Thoracic aorta (tissue), 2 donors: ENCODE measurements at places on chromosomes 7 and 10. TPM values are rescaled to one million over a fixed set of nuclear protein-coding genes. Genes with fewer than 3 reads are reported as not detected.

DNA sequence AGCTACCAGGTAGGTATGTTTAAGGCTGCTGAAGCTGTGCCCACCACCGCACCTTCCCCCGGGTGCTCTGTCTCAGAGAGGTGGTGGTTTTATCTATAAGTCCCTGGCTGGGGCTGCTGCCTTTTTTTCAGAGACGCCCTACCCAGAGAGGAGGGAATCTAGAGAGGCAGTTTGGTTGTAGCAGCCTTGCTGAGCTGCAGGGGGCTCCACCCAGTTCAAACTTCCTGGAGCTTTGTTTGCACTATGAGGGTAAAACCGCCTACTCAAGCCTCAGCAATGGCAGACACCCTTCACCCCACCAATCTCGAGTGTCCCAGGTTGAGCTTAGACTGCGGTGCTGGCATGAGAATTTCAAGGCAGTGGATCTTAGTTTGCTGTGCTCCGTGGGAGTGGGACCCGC is 43.6 kb upstream of the CYP2C18 start:
- H3K4me3 ChIP-seq, result no peak overlapping the region
- no peaks in the 10 kb centered on the region for H3K36me3 ChIP-seq
- H3K27ac ChIP-seq, result no peak overlapping the region
- H3K27me3 ChIP-seq, result no peaks in the 10 kb centered on the region
- H3K4me1 ChIP-seq, result no peaks in the 10 kb centered on the region

DNA sequence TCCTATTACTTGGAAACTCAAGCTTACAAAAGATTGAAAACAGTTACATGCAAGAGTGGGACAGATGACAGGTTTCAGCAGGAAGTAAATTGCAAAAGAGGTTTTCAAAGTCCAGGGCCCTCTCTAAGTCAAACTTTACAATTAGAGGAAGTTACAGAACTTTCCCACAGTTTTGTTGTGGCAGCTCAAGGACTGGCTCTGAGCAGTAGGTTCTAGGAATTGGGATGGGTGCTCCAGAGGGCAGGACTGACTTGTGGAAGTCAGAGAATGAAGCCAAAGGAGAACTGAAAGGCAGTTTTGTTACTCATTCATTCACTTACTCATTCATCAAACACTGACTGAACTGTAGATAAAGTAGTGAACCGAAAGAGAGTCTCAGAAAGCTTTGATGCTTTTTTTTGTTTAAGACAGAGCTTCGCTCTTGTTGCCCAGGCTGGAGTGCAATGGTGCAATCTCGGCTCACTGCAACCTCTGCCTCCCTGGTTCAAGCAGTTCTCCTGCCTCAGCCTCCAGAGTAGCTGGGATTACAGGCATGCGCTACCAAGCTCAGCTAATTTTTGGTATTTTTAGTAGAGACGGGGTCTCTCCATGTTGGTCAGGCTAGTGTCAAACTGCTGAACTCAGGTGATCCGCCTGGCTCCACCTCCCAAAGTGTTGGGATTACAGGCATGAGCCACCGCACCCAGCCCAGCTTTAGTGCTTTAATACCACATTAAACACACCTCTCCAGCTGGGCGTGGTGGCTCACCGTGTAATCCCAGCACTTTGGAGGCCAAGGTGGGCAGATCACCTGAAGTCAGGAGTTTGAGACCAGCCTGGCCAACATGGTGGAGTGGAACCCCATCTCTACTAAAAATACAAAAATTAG is 66.8 kb upstream of the CCNJ start:
- H3K4me1 ChIP-seq, result no peaks in the 10 kb centered on the region
- no peak overlapping the region for H3K27ac ChIP-seq
- H3K27me3 ChIP-seq, result no peaks in the 10 kb centered on the region
- H3K4me3 ChIP-seq, result no peak overlapping the region

GRCh38 chr10:57260175-57260574 is 899.1 kb upstream of the ZWINT start:
- H3K27ac ChIP-seq, result no peak overlapping the region
- H3K4me3 ChIP-seq, result no peak overlapping the region
- H3K36me3 ChIP-seq, result no peaks in the 10 kb centered on the region
- H3K27me3 ChIP-seq, result no peaks in the 10 kb centered on the region

- no peak overlapping the region for H3K4me3 ChIP-seq
- no peak overlapping the region for H3K27ac ChIP-seq
- H3K36me3 ChIP-seq, result no peaks in the 10 kb centered on the region
- H3K27me3 ChIP-seq, result no peaks in the 10 kb centered on the region
- H3K4me1 ChIP-seq, result no peaks in the 10 kb centered on the region
These were observed 234.7 kb upstream of the CACNA2D1 start for GRCh38 chr7:82678259-82678658.

DNA sequence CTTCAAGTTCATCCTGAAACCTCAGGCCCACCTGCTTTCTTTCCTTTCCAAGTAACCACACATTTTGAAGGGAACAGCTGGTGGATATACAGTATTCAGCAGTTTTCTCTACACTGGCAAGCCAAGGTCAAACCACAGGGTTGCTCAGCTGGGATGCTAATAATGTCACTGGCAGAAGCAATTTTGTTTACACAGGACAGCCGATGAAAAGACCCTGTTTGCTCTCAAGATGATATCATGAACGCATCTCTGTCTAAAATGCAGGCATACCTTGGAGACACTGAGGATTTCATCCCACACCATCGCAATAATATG is 186.2 kb downstream of the USP6NL start:
- no peaks in the 10 kb centered on the region for H3K4me1 ChIP-seq
- no peaks in the 10 kb centered on the region for H3K36me3 ChIP-seq
- DNase-seq, result no peak
- H3K27ac ChIP-seq, result no peak overlapping the region
- no peak overlapping the region for H3K4me3 ChIP-seq

DNA sequence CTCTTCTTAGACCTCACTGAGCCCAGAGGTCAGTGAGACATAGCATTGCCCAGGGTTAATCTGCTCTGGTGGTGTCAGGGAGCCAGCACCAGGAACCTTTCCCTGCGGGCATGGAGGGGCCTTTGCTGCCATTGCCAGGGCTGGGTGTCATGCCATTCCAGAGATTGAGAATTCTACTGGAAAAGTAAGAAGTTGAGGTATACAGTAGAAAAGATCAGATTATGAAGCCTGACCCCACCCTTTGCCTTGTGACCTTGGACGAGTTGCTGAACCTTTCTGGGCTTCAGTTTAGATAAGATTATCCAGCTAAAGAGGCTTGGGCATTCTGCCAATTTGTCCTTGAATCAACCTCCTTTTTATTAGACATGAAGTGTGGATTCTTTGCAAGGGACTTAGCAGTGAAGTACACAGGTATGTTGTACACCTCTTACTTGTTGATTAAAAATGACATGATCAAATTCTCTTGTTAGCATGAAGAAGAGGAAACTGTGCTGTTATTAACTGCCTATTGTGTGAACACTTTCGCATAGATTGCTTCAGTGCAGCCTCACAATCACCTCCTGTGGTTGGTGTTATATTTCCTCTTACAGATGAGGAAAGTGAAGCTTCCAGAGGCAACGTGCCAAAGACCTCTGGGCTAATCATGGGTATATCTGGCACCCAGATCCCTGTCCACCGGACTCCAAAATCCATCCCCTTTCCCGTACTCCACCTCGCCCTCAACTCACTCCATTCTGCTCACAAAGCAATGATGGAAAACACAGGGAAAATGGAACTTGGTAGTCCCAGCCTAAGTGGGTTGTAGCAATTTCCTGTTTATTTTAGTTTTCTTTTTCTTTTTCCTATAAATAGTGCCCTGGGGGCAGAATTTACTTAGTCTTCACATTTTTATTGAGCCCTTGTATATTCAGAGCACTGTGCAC is 151.3 kb downstream of the CAMK1D start:
- no peaks in the 10 kb centered on the region for H3K27me3 ChIP-seq
- no peak overlapping the region for H3K27ac ChIP-seq
- DNase-seq, result no peak
- H3K4me1 ChIP-seq, result peaks cover 25% of the 10 kb centered on the region
- no peaks in the 10 kb centered on the region for H3K36me3 ChIP-seq

DNA sequence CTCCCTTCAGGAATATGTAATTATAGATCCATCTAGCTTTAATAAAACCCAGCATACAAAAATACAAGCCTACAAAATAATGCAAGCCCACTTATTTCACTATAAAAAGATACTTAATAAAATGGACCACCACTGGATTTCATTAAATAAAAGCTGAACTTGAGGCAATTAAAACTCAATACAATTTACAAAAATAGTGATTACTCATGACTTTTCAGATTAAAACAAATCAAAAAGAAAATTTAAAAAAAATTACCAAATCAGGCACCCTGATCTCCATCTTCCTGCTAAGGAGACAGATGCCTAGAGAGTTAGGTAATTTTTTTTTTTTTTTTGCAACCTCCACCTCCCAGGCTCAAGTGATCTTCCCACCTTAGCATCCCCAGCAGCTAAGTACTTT is 41.8 kb downstream of the PRTFDC1 start:
- no peak for DNase-seq
- no peak overlapping the region for H3K4me3 ChIP-seq
- peaks cover 7% of the 10 kb centered on the region for H3K4me1 ChIP-seq

DNA sequence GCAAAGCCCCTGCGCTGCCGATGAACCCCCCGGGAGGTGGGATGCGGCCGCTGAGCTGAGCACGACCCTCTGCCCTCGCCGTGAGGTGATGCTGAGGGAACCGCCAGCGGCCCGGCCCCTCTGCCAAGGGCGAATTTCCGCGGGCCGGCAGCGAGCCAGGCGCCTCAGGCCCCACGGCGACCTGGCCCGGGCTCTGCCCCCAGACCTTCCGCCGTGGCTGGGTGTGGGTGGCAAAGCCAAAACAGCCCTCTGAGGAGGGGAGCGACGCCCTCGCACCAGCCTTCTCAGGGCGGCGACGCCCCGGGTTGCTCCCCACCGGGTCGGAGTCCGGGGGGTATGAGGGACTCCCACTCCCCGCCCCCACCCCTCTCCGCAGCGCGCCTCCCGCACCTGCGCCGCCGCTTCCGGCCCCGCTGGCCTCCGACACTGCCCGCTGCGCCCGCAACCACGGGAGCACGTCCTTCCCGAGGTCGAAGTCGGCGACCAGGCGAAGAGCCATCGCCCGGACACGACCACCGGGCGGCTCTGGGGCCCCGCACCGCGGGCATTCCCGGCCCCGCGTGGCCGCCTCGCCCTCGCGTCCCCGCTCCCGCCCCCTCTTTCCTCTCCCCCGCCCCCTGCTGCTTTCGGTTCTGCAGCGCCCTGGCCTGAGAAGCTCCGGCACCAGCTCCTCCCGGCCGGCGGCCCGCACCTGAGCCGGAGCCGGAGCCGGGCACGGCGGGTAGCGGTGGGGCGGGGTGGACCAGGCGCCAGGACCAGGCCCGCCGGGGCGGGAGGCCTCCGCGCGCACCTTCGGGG is at the start of gene GSAP:
GSAP (minus strand) TSS at position 527 of the 798 bp plus-strand sequence; CDS start at position 499, 28 bp downstream.
- no peaks in the 10 kb centered on the region for H3K4me1 ChIP-seq
- no peaks in the 10 kb centered on the region for H3K27me3 ChIP-seq
- no peaks in the 10 kb centered on the region for H3K36me3 ChIP-seq
- H3K4me3 ChIP-seq, result peak within 1 kb of the TSS; percentile 96
- no peak for DNase-seq

The NEUROG3 gene
- not detected for total RNA-seq

The TBX20 gene
- total RNA-seq, result 0.35 TPM
